ENCODE measurements at places on chromosomes 3 and 15. TPM values are rescaled to one million over a fixed set of nuclear protein-coding genes. Genes with fewer than 3 reads are reported as not detected.

The SOX2 gene
- 0.16 TPM for total RNA-seq

The ARPP21 gene
- total RNA-seq: not detected

DNA sequence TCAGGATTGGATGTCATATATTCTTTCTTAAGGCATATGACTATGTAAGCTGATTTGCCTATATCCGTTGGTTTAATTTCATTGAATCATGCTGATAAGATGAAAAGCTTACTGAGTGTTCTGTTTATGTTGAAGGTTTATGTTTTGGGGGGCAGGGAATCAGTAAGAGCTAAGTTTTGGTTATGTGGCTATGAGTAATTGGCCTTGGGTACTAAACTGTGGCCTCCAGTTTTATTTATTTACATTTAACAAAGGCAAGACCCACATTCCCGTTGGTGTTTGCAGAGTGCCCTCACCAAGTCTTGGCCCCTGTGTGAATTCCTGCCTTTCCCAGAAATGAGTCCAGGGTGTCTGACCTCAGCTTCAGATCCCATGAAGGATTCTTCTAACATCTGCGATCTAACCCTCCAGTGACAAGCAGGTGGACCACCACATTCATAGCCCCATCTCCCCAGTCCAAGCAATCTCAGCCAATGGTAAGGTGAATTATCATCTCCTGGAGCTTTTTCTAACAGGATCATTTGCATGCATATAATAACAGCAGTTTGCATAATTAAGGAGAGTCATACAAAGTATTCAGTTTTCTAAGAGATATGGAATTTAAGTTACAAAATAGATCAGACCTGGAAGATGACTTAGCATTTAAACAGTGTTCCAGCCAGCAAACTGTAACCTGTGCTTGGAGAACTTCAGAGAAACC is 27.4 kb downstream of the GLDN start:
- no peak for DNase-seq

- no peak for DNase-seq
Measured at GRCh38 chr15:78417754-78418630, 20.0 kb upstream of the IREB2 start.
